Caco-2 (cell line): ENCODE measurements at places on chromosomes 11 and 22. TPM values are rescaled to one million over a fixed set of nuclear protein-coding genes. Genes with fewer than 3 reads are reported as not detected.
A peak's percentile ranks its signal among the peaks of the same experiment; 100 is the strongest.

GRCh38 chr22:22903355-22903777 is 15.8 kb downstream of the IGLL5 start:
- no peak for DNase-seq

DNA sequence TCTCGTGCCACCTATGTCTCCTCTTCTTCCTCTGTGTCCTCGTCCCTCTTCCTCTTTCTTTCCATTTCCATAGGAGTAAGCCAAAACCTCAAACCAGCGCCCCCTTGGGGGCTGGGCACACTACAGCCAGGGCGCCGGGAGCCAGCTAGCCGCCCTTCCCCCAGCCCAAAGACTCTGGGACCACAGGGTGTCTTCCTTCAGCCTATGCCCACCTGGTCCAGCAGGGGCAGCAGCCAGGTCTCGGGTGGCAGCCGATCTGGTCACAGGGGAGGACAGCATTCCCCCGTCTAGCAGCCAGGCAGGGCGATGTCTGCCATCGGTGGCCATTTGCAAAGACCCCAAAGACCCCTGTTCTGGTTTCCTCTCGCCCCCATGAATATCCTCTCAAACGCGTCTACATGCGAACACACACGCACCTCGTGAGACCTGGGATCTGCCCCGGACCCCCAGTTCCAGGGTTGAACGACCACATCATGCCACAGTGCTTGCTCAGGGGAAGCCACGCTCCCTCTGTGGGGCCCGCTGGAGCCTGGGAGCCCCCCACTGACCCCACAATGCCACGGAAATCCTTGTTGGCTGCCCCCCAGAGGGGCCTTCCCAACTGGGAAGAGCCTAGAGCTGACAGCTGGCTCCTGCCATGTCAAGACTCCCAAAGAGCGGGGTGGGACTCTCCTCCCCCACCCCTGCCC is 546.0 kb upstream of the CCDC179 start:
- no peak for DNase-seq

- DNase-seq, result no peak
Measured at GRCh38 chr11:40241524-40242051, 1217.9 kb downstream of the LRRC4C start.

DNA sequence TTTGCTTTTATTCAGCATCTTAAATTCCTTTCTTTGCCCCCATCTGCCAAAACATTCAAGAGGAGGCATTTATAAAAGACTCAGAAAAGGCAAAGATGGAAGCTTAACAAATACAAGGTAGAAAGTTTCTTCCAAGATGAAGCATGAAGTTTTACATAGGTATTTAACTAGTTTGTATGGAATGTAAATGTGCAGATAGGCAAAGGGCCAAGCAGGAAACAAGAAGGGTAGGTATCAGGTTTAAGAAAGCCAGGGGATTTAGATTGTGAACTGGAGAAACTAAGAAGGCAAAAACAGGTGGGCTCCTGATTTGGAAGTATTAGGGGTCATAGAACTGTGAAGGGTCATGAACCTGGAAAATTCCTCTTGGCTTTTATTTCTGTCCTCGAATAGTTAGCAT is 62.6 kb downstream of the PPP2R1B start:
- DNase-seq, result no peak

DNA sequence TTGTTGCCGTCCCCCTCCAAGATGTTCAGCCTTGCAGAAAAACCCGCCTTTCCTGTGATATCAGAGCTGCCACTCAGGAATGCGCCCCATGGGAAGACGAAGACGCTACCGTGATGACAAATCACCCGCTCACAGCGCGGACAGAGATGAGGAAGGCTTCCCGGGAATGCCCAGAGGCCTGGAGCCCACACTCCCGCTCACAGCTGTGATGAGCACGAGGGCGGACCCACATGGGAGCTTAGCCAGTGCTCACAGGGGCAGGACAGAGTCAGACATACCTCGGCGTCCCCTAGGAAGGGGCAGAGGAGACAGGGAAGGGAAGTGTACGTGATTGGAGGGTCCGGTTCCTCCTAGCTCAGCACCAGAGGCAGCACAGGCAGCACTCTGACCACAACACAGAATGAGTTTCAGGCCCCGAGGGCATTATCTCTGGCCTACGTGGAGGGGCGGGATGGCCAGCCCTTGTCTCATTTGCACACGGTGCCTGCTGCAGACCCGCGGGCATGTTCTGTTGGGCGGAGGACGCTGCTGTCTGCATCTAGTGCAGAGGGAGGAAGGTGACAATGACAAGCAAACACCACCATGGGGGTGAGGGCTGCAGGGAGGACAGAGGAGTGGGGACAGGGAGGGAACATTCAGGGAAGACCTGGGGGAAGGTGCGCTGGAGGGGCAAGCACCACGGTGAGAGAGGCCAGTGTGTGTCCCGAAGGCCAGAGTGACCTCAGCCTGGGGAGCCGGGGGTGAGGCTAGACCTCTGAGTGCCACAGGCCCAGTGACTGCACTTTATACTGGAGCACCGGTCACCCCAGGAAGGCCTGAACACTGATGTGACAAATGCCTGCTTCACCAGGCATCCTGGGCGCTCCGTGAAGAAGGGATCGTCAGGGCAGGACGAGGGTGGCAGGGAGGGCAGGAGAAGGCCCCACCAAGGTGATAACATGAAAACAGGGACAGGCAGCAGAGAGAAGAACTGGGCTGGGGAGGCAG is 79.6 kb downstream of the CELSR1 start:
- no peak for DNase-seq

- no peak for DNase-seq
Measured at GRCh38 chr22:26941896-26942636, 284.7 kb downstream of the MIAT start.

GRCh38 chr11:129374081-129374992 is 1.3 kb upstream of the BARX2 start:
- DNase-seq, result peak; percentile 56

DNA sequence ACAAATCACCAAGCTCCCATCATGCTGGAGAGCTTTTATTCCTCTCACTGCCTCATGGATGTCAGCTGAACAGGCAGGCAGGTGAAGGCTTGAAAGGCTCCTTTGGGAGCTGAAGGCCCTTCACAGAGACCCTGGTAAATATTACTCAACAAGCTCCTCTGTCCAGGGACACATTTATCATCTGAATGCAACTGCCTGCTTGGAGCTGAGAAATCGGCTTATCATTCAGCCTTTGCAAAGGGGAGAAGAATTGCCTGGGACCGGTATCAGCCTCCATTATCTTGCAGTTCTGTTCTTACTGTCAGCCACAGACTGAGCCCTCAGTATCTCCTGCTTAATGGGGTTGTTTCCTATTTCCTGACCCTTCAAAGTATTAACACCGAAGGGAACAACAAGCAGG is 113.8 kb upstream of the PITPNB start:
- no peak for DNase-seq

- DNase-seq, result no peak
Measured at GRCh38 chr11:76835928-76836612, 24.6 kb upstream of the ACER3 start.

- peak; percentile 89 for DNase-seq
Measured at GRCh38 chr11:73393479-73394415, 17.5 kb downstream of the RELT start.

DNA sequence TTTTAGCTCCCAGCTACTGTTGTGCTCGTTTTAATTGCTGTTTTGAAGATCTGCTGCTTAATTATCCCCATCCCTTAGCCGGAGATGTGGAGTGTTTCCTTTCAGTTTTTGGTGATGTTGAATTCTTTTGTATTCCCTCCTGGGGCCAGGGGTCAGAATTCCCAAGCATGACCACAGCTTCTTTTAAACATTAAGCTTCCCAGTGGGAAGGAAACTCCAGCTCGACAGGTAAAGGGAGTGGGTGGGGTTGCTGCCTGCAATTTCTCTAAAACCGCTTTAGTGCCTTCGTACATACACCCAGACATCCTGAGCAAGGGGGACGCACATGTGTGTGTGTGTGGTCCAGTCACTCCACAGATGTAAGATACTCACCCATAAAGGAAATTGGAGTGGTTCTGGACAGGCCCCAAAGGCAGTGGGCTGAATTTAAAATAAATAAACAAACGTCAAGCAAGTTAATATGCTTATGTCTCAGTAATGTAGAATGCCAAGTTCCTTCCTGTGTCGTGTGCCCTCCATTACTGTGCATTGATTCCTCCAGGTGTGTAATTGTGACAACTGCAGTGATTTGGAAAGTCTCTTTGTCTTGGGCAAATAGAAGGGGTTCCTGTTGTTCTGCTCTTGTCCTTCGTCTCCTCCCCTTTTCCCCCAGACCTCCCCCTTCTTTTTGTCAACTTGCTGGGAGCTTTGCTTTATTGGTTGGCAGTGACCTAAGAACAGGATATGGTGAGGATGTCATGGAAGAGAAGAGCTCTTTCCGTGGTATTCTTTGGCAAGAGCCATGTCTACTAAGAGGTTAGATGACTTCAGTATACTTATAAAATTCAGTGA is 19.2 kb upstream of the ADSL start:
- DNase-seq, result no peak

GRCh38 chr11:129312730-129313503 is 62.7 kb upstream of the BARX2 start:
- no peak for DNase-seq

GRCh38 chr11:72643547-72643946 is 30.7 kb downstream of the PDE2A start:
- DNase-seq, result no peak

DNA sequence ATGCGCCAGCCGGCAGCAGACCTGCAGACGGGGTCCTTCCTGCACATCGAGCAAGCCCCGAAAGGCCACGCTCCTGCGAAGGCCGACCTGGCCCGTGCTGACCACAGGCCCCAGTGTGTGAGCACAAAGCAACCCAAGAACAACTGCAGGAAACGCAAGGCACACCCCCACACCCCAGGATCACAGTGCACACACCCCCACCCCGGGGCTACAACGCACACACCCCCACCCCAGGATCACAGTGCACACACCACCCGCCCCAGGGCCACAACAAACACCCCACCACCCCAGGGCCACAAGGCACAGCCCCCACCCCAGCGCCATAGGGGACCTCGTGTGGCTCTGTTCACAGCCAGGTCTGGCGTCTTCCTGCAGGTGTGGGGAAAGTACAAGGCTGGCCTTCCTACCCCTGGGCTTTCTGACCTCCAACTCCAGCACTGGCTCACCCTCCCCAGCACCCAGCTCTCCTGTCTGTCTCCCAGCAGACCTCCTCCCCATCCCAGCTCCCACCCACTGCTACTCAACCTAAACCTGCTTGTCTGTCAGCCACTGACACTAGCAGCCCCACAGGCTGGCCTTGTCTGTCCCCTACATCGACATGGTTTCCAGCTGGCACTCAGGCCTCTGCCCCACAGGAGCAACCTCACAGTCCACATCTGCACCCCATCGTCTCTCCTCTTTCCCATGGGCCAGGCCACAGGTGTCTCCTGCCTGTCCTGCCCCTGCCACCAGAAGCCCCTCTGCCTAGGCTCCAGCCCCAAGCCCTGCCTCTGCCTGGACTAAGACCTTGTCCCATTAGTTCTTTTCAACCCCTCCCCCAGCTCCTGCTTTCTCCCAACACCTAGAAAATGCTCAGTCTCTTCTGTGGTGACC is 20.5 kb upstream of the EFCAB6 start:
- DNase-seq, result no peak

- no peak for DNase-seq
Measured at GRCh38 chr11:109237636-109238035, 184.4 kb upstream of the C11orf87 start.

GRCh38 chr11:127965939-127966668 is 621.3 kb downstream of the ETS1 start:
- no peak for DNase-seq

- no peak for DNase-seq
Measured at GRCh38 chr22:48784701-48785503, 1042.8 kb downstream of the BRD1 start.

GRCh38 chr11:133467686-133468085 is 64.6 kb downstream of the OPCML start:
- DNase-seq, result no peak

DNA sequence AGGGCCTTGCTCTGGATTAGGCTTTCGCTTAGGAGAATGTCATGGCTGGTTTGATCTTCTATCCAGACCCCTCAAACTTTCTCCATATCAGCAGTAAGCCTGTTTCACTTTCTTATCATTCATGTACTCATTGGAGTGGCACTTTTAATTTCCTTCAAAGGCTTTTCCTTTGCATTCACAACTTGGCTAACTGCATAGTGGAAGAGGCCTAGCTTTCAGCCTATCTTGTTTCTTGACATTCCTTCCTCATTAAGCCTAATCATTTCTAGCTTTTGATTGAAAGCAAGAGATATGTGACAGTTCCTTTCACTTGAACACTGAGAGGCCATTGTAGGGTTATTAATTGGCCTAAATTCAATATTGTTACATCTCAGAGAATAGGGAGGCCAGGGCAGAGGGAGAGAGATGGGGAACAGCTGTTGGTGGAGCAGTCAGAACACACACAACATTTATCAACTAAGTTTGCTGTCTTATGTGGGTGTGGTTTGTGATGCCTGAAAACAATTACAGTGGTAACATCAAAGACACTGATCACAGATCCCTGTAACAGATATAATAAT is 37.7 kb upstream of the APOBEC3A start:
- no peak for DNase-seq

DNA sequence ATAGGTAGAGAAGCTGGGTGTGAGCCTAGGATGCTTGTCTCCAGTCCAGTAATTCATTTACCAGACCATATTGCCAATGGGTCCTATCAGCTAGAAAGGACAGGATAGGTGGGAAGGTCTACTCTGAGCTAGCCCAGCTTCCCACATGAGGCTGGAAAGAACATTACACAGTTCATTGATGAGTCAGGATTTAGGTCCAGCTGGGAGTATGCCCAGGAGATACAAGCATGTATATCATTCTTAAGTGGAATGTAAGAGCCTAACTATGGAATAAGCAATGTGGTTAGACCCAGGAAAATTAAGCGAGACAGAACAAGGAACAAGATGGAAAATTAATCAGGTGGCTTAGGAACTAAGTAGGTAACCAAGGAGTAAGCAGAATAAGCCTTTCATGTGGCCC is 59.0 kb upstream of the TBCEL start:
- DNase-seq, result no peak

DNA sequence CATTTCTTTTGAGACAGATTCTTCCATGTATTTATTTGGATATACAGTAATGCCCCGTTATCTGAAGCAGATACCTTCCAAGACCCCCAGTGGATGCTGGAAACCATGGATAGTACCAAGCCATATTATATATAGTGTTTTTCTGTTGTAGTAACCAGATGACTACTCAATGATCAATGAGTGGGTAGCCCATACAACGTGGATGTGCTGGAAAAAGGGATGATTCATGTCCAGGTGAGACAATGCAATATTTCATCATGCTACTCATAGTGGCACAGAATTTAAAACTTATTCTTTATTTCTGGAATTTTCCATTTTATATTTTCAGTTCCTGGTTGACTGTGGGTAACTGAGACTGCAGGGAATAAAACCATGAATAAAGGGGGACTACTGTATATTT is 427.5 kb downstream of the METTL15 start:
- no peak for DNase-seq

Gene ANGPTL5
- not detected in 2 replicates for total RNA-seq

Gene VSTM5
- total RNA-seq, result 0.74 and 1.5 TPM in 2 replicates

Gene NEFH
- not detected in 2 replicates for total RNA-seq

Gene SAA2
- total RNA-seq, result not detected in 2 replicates

Gene SLC17A6
- not detected in 2 replicates for total RNA-seq

Gene DDI1
- not detected in 2 replicates for total RNA-seq

Gene OR52I1
- total RNA-seq, result not detected in 2 replicates

Gene GSTT2
- 0.82 and 1.0 TPM in 2 replicates for total RNA-seq

Gene FOLH1
- total RNA-seq, result not detected in 2 replicates

Gene KRTAP5-10
- total RNA-seq, result not detected in 2 replicates

Gene BLID
- total RNA-seq, result not detected in 2 replicates

Gene ACER3
- total RNA-seq, result 37.5 and 40.6 TPM in 2 replicates

Gene OR4C11
- total RNA-seq, result not detected in 2 replicates

Gene MRGPRF
- 0.14 TPM in 1 of 2 replicates, not detected in the other for total RNA-seq
